Kidney epithelial cell (primary cell): ENCODE measurements at places on chromosomes 12 and 14.

- DNase-seq = no peak
Measured at GRCh38 chr12:29754235-29755189, 29.2 kb downstream of the TMTC1 start.

GRCh38 chr14:67487937-67488893 lies at the start of gene TMEM229B:
Gene TMEM229B (minus strand): TSS chr14:67488721. CDS start chr14:67473923, 14,798 bp downstream.
- DNase-seq = no peak

GRCh38 chr14:81402123-81402495 lies 2.0 kb upstream of the STON2 start:
- DNase-seq = no peak

DNA sequence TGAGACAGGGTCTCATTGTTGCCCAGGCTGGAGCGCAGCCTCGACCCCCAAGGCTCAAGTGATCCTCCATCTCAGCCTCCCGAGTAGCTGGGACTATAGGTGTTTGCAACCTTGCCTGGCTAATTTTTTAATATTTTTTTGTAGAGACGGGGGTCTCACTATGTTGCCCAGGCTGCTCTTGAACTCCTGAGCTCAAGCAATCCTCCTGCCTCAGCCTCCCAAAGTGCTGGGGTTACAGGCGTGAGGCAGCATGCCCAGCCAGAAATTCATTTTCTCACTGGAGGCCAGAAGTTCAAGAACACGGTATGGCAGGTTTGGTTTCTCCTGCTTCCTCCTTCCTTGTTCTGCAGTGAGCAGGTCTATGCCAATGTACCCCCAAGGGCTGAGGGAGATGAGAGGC lies 3.7 kb downstream of the RNASE1 start:
- no peak for DNase-seq

DNA sequence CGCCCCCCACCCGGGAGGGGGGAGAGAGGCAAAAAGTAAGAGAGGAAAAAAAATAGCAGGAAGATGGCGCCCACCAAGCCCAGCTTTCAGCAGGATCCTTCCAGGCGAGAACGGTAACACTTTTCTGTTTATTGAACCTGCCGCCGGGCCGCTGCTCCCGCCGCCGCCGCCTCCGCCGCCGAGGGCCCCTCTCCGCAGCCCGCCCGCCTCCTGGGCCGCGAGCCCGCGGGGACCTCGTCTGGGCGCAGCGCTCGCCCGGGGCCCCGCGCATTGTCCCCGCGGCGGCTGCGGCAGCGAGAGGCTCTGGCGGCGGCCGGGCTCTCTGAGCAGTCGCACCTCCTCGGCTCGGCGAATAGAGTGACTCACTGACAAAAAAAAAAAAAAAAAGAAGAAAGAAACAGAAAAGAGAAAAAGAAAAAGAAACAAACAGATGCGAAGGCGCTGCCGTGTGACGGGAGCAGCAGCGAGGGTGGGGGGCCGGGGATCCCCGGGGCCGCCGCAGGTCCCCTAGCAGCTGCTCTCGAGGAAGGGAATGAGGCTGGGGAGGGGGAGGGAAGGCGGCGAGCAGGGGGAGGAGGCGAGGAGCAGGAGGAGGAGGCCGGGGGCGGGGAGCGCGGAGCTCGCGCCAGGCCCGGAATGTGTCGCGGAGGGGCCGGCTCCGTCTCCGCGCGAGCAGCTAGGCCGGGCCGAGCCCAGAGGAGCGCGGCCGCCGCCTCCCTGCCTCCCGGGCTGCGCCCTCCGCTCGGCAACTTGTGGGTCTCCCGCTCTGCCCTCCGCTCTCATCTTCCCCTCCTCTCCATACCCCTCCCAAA lies 781 bp downstream of the NPAS3 start:
- no peak for DNase-seq

DNA sequence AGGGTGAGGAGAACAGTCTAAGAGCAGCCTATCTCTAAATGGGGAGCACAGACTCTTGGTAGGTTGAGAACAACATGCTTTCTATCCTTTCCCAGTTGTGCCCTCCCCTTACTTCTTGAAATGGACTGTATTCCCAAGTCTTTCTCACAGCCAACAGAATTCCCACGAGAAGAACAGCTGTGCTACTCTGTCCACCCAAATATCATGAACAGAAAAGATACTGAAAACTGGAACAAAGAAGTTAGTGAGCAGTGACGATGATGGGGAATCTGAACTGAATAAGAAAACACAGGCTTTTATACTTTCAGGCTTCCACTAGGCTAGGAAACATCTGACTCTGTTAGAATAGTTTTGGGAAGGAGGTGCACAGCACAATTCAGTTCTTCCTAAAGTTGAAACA lies 3.4 kb downstream of the NACA start:
- DNase-seq = no peak

GRCh38 chr12:41962171-41962572 lies 182.5 kb downstream of the GXYLT1 start:
- no peak for DNase-seq

DNA sequence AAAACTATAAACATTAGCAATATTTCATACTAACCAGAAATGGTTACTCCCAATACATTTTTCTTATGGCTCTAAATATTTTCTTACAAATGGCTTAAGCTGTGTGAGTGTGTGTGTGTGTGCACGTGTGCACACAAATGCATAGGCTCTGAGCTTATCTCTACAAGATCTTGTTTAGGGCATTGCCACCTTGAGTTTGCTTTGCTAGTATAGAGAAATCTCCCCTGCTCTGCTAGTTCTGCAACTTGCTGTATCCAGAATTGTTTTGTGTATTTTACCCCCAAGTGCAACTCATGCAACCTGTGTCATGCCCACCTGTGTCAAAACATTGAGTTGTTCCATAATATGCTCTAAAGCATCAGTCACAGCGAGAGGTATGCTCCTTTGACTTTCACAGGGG lies 72.5 kb upstream of the DUSP6 start:
- DNase-seq = no peak

- no peak for DNase-seq
Measured at GRCh38 chr12:127108360-127109215, 1158.4 kb upstream of the TMEM132C start.

GRCh38 chr14:41872931-41873685 lies 266.4 kb downstream of the LRFN5 start:
- DNase-seq = no peak

DNA sequence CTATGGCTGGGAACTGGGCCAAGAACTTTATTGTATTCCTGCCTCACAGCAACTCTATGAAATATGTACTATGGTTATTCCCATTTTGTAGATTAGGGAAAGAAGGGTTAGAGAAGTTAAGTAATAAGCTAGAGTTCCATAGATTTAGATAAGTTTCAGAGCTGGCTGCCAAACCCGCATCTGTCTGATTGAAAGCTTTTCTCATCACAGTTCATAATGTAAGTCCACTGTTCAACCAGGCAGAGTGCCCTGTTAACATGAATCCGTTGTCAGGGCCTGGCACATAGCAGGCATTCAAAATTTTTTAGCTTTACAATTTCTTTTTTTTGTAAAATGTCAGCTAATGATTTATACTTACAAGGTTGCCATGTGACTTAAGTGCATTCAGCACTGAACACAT lies 467.3 kb downstream of the NRXN3 start:
- DNase-seq = no peak

GRCh38 chr12:49260571-49261363 lies 4.1 kb upstream of the TUBA1C start:
- no peak for DNase-seq

GRCh38 chr12:49909356-49909755 lies 5.7 kb upstream of the FAIM2 start:
- DNase-seq = no peak

GRCh38 chr12:49568442-49569162 lies 660 bp upstream of the MCRS1 start:
- no peak for DNase-seq

- no peak for DNase-seq
Measured at GRCh38 chr12:133233006-133233405, 2.7 kb downstream of the ANHX start.

DNA sequence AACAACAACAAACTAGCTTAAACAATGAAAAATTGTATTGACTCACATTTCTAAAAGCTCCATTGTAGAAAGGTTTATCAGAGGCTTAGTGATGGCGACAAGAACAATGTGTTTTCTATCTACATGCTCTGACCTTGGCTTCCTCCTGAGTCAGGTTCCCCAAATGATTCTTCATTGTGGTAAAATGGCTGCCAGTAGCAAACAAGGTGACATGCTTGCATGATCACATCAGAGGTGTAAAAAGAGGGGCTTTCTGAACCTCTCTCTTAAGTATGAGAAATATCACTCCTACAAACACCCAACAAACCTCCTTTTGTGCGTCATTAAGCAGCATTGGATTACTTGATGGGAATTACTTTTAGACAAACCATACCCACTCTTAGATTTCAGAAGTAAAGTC lies 252.4 kb upstream of the SYT1 start:
- DNase-seq = no peak

DNA sequence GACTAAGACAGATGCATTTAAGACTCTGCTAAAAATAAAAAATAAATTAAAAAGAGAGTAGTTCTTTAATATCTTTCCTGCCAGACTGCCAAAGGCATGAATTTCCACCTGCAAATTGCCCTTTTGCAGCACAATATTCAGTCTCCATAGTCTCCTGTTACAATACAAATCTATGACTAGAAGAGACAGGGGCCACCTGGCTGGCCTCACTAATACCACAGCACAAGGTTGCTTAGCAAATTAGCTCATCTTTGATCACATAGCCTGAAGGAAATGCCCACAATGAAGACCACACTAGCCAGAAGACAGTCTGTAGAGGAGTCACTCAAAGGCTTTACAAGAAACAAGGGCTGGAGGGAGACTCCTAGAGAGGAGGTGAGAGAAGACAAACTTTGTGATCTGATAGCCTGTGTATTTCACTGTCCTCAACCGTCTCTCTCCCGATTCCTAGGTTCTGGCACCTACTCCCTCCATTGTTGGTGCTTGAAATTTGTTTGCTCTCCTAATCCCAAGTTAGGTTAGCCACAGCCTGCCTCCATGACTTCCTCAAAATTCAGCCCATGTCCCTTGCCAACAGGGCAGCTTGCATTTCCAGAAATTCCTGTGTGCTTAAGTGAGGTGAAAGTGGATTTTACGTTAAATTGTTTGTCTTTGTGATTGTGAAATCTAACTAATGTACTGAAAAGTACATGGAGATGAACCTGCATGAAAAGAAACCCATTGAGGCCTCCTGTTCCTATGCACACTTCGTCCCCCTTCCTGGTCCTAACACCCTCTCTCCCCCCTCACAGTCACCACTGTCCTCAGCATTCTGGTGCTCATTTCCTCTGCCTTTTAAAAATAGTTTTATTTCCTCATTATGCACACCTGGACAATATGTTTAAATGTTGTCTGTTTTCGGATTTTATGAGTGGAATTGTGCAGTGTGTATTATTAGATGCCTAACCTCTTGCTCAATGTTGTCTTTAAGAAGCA lies 88.7 kb upstream of the PLXNC1 start:
- no peak for DNase-seq

- no peak for DNase-seq
Measured at GRCh38 chr12:52204931-52205505, 13.2 kb upstream of the KRT80 start.

- DNase-seq = no peak
Measured at GRCh38 chr14:75261820-75262219, 16.8 kb upstream of the FOS start.

- no peak for DNase-seq
Measured at GRCh38 chr12:93447555-93448290, 6.0 kb upstream of the UBE2N start.

DNA sequence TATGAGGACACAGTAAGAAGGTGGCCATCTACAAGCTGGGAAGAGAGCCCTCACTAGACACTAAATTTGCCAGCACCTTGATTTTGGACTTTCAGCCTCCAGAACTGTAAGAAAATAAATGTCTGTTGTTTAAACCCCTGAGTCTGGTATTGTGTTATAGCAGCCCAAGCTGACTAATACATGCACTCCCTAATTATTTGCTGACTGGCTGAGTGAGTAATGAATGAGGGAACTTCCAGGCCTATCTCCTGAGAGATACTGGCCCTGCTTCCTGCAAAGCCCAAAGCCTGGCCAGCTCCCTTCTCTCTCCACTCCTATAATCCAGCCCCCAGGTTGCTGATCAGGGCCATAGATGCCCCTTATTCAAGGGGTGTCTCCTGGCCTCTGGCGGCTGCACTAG lies 120.0 kb upstream of the NOS1 start:
- no peak for DNase-seq

DNA sequence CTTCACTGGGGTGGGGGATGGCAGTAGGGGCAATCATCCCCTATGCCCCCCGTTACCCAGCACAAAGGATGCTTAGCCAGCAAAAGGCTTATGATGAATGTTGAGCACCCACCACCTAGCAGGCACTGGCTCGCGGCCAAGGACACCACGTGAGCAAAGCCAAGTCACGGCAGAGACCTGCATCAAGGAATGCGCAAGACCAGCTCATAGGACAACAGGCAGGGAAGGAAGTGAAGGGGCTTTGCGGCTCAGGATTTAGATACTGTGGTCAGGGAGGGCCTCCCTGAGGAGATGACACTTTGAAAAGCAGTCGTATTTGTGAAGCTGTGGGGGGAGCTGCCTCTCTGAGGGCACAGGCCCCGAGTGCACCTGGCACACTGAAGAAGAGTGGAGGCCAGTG lies 32.8 kb downstream of the SH2B3 start:
- DNase-seq = no peak

- DNase-seq = no peak
Measured at GRCh38 chr12:4286228-4286627, 12.7 kb downstream of the CCND2 start.

GRCh38 chr14:61636779-61637178 lies 58.5 kb upstream of the HIF1A start:
- no peak for DNase-seq

DNA sequence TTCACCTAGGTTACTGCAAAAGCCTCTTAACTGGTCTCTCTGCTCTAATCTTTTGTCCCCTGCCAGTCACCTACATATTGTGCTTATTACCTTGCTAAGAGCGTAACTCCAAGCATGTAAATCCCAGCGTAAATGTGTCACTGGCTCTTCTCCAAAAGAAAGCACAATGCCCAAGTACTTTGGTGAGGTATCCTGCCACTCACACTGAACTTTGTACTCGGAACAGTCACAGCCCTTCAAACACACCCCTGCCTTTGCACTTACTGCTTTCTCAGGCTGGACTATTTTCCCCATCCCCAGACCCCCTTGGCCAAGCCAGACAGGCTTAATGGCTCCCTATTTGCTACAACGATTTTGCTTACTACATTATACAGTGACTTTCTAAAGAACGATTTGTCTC lies 31.7 kb downstream of the GALNT4 start:
- DNase-seq = no peak

- no peak for DNase-seq
Measured at GRCh38 chr12:47757840-47758583, 668 bp downstream of the RAPGEF3 start.

GRCh38 chr14:62097824-62098223 lies 335.6 kb downstream of the SNAPC1 start:
- no peak for DNase-seq

- no peak for DNase-seq
Measured at GRCh38 chr12:111925171-111925570, 83.1 kb downstream of the MAPKAPK5 start.

DNA sequence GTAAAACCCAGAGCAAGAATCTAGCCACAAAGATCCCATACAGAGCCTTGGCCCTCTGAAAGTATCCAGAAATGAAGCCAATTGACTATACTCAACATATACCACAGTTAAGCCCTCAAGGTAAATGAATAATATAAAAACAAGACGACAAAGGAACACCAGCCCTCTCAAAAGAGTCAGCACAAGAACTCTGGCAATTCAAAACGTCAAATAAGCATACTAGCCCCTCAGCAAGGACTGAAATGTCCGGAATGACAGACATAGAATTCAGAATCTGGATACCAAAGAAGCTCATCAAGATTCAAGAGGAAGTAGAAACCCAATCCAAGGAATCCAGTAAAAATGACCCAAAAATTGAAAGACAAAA lies 49.9 kb downstream of the GTF2A1 start:
- no peak for DNase-seq
